ENCODE measurements at places on chromosomes 3 and 15. TPM values are rescaled to one million over a fixed set of nuclear protein-coding genes. Genes with fewer than 3 reads are reported as not detected.

OR5K2 gene
- not detected for polyA plus RNA-seq

- DNase-seq, result no peak
Measured at GRCh38 chr3:10251006-10251405, 2.7 kb downstream of the TATDN2 start.

GRCh38 chr3:150128126-150128525 is 157.4 kb upstream of the PFN2 start:
- DNase-seq, result no peak

RARRES1 gene
- 0.76 TPM for polyA plus RNA-seq

DNA sequence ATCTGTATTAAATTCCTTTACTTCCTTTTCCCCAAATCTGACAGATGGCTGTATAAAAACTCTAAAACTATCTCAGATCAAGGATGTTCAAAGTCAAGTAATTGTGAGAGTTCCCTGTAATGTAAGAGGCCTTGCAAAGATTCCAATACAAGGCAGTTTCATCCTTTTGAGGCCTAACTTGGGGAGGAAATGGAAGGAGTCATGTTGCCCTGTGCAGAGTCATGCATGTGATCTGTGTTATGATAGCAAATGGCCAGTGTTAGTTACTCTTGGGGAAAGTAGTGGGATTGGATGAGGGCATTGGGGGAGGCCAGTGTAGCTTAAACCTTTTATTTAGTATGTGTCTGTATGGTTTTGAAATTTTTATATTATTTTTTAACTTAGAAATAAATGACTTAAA is 23.7 kb upstream of the FBXL22 start:
- no peak for DNase-seq

GRCh38 chr3:185741586-185741985 is 83.3 kb downstream of the IGF2BP2 start:
- no peak for DNase-seq

CHDH gene
- polyA plus RNA-seq, result 3.7 TPM

DNA sequence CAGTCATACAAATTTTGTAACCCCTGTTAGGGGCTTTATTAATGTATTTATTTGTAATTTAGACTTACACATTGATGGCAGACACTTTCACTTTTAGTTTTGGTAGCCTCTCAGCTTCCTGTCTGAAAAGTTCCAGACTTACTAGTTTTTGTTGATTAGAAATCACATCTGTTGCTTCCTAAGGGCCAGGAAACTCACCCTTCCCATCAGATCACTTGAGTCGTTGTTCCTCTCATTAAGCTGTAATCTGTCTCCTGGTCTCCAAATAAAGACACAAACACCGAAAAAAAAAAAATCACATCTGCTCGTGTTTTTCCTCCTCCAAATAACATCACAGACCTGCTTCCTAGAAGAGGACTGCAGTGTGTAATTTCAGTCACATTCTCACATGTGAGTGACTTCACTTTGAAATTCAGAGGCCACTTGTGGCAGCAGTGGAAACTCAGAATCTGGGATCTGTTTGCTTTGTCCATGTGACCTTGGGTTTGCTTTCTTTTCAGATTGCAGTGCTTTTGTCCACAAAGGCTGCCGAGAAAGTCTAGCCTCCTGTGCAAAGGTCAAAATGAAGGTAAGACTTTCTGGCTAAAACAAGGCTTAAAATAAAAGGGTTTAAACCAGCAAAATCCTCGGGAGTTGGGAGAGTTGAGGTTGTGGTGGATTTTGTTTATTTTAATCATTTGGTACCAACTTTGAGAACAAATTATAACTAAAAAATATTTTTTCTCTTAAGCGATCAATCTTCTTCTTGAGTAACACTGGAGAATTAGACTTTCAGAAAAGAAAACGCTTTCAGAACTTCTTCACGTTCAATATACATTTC is 87.0 kb downstream of the KLHL25 start:
- DNase-seq, result peak; percentile 91

GRCh38 chr3:67009716-67010115 is 11.6 kb downstream of the KBTBD8 start:
- DNase-seq, result no peak

GRCh38 chr15:40498418-40498817 is 27.6 kb downstream of the CHST14 start:
- DNase-seq, result no peak

- DNase-seq, result no peak
Measured at GRCh38 chr3:47527952-47528725, 14.6 kb upstream of the ELP6 start.

DNA sequence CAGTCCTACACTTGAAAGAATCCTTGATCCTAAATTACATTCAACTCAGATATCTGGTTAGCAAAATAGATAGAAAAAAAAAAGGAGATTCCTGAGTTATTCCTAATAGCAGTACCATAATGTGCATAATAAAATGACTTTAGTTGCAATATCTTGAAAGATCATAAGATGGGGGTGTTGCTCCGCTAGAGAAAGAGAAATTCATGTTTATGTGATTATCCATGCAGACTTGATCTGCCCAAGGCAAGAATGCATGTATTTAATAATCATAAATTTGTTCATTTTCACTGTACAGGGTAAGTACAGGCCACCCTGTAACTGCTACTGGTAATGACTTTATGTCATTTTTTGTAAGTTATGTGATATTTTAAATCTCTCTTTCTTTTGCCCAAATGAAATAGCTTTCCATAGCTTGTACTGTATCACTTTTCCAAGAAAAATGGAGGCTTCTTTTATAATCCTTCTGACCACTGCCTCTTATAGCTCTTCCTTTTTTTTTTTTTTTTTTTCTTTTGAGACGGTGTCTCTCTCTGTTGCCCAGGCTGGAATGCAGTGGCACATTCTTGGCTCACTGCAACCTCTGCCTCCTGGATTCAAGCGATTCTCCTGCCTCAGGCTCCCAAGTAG is 84.6 kb downstream of the HCN4 start:
- no peak for DNase-seq

MOBP gene
- polyA plus RNA-seq, result not detected

DNA sequence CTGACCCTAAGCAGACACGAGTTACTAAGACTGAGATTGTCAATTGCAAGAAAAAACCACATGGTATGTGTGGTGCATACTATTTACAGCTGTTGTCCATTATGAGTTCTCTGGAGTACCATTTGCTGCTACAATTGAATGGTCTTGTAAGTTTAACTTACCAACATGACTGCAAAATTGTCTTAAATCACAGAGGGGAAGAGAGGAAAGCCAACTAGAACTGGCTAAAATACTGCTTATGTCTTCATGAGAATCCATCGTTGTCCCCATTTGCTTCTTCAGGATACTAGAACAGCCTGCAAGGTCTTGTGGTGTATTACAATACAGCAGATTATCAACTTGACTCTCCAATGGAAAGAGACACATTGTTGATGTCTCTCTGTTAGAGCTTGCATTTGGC is 313.2 kb downstream of the AGBL1 start:
- peak; percentile 13 for DNase-seq

- no peak for DNase-seq
Measured at GRCh38 chr3:197512691-197513571, 42.8 kb downstream of the BDH1 start.

DNA sequence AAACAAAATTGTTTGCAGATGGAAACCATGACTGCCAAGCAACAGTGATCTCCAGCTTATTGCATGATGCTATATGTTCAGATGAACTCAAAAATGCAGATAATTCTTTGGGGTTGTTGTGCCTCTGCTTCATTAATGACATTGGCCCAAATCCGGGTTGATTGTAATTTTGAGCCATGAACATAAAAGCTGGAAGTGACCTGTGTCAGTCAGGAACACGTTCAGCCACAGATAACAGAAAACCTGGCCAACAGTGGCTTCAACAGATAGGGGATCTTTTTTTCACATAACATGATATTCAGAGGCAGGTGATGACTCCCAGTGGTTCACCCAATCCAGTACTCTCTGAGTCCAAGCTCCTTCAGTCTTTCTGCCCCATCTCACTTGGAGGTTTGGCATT is 76.9 kb upstream of the EIF1B start:
- DNase-seq, result no peak

- DNase-seq, result no peak
Measured at GRCh38 chr3:27322634-27323033, 46.5 kb downstream of the NEK10 start.

HHATL gene
- 0.81 TPM for polyA plus RNA-seq

DUOX2 gene
- 22.9 TPM for polyA plus RNA-seq

DNA sequence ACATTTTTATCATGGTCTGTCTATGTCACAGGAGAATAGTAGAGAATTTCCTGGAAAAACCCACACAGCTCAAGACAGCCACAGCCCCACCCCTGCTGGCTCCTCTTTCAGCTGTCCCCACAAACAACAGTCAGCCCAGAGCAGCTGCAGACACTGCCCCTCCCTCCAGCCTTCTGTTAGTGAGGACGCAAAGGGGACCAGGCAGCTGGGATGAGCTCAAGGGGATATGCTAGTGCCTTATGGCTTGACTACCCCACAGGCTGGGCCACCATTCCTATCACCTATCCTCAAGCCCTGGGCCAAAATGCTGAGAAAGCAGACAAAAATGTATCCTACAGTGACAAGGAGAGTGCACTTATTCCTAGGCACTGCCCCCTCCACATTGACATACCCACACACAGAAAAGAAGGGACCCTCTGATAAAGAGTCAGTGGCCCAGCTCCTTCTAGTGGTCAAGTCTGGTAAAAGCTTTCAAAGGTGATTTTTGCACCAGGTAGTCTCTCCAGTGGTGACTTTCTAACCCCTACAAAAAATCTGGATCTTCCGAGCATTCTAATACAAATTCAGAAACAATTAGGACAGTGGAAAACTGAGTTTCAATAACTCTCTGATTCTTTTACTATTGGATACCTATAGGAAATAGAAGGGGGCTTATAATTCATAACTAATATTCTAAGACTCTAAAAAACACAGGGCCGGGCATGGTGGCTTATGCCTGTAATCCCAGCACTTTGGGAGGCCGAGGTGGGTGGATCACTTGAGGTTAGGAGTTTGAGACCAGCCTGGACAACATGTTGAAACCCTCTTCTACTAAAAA is 3.0 kb upstream of the MAP1A start:
- peak; percentile 74 for DNase-seq

SLC28A1 gene
- not detected for polyA plus RNA-seq

All from stomach (tissue), 19 donors.